Stimulated activated CD4-positive, alpha-beta T cell treated with anti-CD3 and anti-CD28 coated beads, Interleukin-1b, Interleukin-23, amount 100 ng/mL, for 1 hour (primary cell): ENCODE measurements at places on chromosomes 1 and 21.

- no peak for DNase-seq
Observed at GRCh38 chr1:44694863-44695478, 20.5 kb downstream of the ARMH1 start.

DNA sequence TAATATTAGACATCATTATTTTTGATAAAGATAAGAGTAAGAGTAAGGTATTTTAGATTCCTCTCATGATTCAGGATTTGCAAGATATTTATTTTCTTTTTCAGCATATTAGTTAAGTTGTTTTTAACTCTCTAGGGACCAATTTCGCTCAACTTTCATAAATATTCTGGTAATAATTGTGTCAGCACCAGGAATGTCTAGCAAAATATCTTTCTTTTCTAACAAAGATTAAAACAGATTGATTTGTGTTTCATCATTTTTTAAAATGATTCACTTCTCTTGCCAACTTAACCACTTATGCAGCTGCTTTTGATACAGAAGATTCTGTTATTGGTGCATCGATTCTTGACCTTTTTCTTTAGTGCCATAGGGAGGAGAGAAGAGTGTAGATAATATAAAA is 172.8 kb upstream of the PTGFR start:
- no peak for DNase-seq

DNA sequence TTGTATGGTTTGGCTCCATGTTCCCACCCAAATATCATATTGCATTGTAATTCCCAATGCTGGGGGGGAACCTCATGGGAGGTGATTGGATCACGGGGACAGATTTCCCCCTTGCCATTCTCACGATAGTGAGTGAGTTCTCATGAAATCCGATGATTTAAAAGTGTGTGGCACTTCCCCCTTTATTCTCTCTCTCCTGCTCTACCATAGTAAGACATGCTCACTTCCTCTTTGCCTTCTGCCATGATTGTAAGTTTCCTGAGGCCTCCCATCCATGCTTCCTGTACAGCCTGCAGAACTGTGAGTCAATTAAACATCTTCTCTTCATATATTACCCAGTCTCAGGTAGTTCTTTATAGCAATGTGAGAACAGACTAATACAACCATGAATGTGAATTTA is 211.6 kb upstream of the NR5A2 start:
- no peak for DNase-seq

- no peak for DNase-seq
Observed at GRCh38 chr1:200237066-200237465, 172.8 kb downstream of the ZNF281 start.

GRCh38 chr1:202834771-202835547 is 24.2 kb downstream of the PCAT6 start:
- DNase-seq: no peak

DNA sequence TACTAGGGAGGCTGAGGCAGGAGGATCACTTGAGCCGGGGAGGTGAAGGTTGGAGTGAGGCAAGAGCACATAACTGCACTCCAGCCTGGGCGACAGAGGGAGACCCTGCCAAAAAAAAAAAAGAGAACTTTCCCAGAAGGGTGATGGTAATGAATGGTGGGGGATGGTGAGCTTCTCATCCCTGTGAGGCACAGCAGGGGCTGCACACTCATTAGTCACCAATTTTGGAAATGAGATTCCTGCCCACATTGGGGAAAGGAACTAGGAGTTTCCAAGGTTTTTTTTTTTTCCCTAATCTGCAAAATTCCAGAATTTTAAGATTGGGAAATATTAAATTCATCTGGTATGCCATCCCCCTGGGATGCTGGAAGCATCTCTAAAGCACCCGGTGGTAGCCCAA is 50.2 kb upstream of the SSBP3 start:
- DNase-seq: no peak

- DNase-seq: no peak
Observed at GRCh38 chr1:244444854-244445253, 6.9 kb downstream of the ADSS2 start.

- DNase-seq: no peak
Observed at GRCh38 chr1:153860285-153860684, 62.5 kb downstream of the GATAD2B start.

GRCh38 chr1:91075233-91076135 is 53.6 kb upstream of the ZNF644 start:
- DNase-seq: no peak

GRCh38 chr1:245419461-245419978 is 264.7 kb downstream of the KIF26B start:
- no peak for DNase-seq

- DNase-seq: no peak
Observed at GRCh38 chr1:225460021-225460736, 32.3 kb upstream of the LBR start.

DNA sequence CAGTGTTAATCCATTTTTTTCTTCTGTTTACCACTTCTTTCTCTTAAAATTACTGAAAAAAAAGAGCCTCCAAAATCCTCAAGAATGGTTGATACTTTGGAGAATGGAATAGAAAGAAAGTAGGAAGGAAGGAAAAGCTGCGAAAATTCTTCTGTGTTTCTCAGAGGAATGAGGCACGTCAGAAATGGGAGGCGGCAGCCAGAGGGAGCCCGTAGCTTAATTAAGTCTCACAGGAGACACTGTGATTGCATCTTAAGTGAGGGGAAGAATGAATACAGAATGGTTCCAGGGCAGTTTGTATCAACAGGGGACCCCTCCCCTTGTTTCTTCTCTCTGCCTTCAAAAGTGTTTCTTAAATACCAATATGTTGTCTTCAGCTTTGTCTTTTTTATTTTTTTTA is 1099.5 kb downstream of the PLA2G4A start:
- DNase-seq: no peak

GRCh38 chr1:201230676-201231075 is 40.1 kb downstream of the IGFN1 start:
- DNase-seq: no peak

GRCh38 chr1:27626031-27626935 is 8.7 kb downstream of the FGR start:
- no peak for DNase-seq

- DNase-seq: no peak
Observed at GRCh38 chr21:42781150-42781970, 98.0 kb downstream of the WDR4 start.

- no peak for DNase-seq
Observed at GRCh38 chr21:43645136-43645891, 14.0 kb downstream of the HSF2BP start.

DNA sequence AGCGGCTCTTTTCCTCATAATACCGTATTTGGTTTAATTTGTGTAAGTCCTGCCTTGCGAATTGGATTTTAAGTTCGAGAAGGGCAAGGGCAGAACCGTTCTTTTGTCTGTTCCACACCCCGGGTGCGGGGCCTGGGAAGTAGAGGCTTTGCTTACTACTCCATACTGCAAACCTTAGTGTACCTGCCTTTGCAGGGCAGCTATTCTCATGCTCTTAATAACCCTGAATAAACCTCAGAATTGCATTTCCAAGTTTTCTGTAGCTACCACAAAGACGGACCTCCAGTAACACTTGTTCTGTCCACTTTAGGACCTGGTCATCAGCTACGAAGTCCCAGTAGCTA is 657 bp upstream of the HNRNPU start:
- DNase-seq: no peak

DNA sequence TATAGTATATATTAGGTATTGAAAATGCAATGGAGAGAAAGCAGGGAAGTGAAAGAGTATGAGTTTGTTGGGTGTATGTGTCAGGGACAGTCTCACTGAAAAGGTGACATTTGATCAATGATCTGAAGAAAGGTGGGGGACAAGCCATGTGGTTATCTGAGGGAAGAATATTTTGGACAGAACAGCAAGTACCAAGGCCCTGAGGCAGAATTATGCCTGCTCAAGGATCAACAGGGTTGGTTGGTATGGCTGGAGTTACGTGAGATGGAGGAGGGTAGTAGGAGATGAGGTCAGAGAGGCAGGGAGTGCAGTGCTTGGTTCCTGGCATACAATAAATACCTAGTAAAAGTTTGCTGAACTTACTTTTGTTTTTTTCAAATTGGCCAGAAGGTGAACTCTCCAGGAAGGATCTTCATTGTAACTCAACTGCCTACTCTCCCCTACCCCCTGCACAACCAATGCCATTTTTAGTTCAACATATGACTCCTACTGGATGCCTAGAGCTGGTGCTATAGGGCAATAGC is 1.8 kb downstream of the LAMTOR2 start:
- DNase-seq: no peak

DNA sequence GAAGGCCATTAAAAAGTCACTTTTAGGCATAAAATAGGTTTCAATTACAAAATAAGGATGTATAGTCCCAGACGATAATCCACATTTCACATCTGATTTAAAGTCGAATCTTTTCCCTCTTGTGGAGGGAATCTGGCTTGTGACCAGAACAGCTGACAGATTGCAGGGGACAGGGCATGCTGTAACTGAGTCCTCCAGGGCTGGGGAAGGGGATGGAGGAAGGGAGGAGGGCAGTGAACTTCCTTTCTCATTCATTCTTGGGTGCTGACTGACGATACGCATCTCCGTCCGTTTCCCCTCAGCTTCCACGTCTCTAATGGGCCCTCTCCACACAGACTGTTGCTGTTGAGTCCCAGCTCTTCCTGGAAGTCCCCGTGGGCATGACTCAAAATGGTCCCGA is 108.1 kb upstream of the CSF3R start:
- no peak for DNase-seq

DNA sequence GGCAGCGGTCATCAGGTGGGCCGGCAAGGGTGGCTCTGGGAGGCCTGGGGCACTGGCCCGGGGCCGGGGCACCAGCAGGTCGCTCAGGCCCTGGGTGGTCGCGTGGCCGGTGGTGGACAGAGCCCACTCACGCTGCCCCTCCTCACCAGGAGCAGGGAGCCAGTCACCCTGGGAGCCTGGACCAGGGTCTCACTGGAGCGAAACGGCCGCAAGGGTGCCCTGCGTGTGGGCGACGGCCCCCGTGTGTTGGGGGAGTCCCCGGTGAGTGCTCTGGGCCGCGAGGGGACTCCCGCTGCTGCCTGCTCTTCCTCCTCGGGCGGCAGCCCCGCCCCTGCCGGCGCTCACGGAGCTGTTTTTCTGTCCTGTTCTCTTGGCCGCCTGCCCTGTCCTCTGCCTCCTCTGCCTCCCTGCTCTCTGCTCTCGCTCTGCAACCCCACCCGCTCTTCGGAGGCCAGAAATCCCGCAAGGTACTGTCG is 23.5 kb downstream of the RNF223 start:
- no peak for DNase-seq

- DNase-seq: no peak
Observed at GRCh38 chr1:229094476-229095311, 176.2 kb upstream of the RAB4A start.

DNA sequence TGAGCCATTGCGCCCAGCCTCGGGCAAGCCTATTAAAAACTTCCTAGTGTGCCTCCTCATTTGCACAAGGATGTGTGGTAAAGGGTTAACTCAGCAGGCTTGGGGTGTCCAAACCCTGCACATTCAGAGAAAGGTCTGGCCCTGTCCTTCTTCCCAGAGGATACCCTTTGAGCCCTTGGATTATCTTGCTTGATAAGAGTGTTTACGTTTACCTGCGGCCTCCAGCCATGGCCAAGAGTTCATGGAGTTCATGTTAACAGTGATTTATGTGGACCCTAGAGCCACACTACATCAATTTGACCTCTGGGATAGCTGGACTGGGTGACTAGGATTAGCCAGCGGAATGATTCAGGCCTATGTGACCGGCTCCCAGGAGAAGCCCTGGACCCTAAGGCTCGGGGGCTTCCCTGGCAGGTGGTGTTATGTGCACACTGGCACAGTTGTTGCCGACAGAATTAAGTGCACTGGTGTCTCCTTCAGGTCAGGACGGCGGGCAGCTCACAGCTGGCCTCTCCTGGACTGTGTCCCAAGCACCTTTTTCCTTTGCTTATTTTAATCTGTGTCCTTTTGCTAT is 7.7 kb upstream of the TCP10L start:
- DNase-seq: no peak

DNA sequence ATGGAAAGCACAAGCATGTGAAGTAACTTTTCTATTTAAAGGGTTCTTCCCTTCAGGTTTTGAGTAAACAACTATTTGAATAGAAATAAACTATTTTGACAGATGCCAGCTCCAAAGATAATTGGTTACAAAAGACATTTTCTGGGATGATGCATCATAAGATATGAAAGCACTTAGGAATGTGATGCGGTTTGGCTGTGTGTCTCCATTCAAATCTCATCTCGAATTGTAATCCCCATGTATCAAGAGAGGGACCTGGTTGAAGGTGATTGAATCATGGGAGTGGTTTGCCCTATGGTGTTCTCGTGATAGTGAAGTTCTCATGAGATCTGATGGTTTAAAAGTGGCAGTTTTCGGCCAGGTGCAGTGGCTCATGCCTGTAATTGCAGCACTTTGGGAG is 6.4 kb downstream of the DISP1 start:
- DNase-seq: no peak
